Activated B cell treated with CpG ODN at 0.5 μM for 24 hours (primary cell): ENCODE measurements at places on chromosomes 2 and 18.

- DNase-seq: peak; percentile 61
Observed at GRCh38 chr2:98012561-98012991, 16.8 kb upstream of the TMEM131 start.

DNA sequence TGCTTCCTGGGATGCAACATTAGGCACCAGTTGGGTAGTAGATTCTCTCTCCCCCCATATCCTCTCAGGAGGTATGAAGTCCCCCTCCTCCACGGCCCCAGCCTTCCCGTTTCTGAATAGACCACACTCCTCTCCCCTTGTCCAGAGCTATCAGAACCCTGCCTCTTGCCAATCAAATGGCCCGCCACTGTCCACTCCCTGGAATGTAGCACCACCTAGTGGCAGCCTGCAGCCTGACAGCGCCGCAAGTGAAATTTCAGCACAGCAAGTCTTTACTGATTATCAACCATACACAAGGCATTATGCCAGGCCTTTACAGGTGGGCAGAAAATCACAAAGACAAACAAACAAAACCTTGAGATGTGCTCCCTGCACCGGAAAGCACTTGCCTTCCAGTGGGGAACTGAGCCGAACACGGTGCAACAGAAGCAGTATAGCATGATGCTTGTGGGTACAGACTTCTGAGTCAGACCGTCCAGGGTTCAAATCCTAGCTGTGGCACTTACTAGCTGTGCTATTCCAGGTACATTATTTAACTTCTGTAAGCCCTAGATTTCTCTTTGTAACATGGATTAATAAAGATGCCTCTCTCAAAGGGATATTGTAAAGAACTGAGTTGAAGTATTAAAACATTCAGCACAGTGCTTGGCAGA is 174.0 kb downstream of the SMAD2 start:
- peak; percentile 37 for DNase-seq

- peak; percentile 20 for DNase-seq
Observed at GRCh38 chr2:63048367-63049171, 2.1 kb upstream of the OTX1 start.

GRCh38 chr2:217973008-217973787 is 29.6 kb downstream of the TNS1 start:
- no peak for DNase-seq

- no peak for DNase-seq
Observed at GRCh38 chr18:75261430-75262223, 51.0 kb downstream of the TSHZ1 start.

DNA sequence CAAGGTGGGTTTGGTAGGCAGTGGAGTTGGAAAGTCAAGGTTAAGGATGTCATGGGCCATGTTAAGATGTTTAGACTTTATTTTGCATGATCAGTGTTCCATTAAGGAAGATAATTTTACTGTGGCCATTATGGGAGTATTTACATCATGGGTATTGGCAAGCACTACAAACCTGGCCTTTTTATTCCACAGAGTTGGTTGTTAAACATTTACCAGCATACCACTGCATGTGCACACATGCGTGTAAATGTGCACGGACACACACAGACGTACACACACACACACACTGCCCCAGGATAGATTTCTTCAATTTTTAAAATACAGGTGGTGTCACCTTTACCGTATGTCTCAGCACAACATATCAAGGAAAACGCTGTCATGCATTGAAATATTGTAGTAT is 51.4 kb upstream of the ITGA6 start:
- no peak for DNase-seq

GRCh38 chr2:28649481-28650265 is 102.0 kb upstream of the PPP1CB start:
- DNase-seq: no peak

DNA sequence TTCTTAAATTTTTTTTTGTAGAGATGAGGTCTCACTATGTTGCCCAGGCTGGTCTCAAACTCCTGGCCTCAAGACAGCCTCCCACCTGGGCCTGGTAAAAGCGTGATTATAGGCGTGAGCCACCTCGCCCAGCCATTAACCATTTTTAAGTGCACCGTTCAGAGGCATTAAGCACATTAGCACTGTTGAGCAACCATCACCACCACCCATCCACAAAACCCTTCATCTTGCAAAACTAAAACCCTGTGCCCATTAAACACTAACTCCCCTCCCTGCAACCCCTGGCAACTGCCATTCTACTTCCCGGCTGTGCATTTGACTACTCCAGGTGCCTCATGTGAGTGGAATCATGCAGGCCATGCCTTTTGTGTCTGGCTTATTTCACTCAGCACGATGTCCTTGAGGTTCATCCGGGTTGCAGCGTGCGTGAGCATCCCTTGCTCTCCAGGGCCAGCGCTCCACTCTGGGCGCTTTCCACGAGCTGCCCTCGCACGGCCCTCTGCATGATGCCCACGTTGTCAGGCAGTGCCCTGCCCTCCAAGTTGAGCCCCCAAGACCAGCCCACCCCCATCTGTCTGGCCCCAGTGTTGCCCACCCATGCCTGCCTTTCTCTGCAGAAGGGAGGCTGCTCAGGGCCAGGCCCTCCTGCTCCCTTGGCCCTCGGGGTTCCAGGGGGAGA is 63.0 kb upstream of the GLI2 start:
- no peak for DNase-seq

GRCh38 chr2:234670052-234670451 is 173.2 kb upstream of the ARL4C start:
- DNase-seq: no peak

DNA sequence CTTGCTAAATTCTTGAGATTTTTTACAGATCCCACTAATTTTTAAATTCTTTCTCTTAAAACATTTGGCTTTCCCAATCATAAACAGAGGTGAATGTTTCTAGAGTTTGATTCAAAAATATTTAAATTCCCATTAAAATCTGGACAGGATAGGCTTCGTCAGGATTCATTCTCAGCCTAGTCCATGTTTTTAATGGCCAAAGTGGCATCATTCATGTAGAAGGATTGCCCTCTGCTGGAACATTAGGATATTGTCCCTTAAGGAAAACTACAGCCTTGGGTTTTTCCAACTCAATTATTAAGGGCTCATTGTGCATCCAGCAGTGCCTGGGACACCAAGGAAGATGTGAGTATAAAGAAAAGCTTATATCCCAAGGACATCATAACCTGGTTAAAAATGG is 71.7 kb downstream of the TPGS2 start:
- DNase-seq: no peak

GRCh38 chr2:179524809-179525339 is 260.2 kb upstream of the SESTD1 start:
- DNase-seq: no peak

DNA sequence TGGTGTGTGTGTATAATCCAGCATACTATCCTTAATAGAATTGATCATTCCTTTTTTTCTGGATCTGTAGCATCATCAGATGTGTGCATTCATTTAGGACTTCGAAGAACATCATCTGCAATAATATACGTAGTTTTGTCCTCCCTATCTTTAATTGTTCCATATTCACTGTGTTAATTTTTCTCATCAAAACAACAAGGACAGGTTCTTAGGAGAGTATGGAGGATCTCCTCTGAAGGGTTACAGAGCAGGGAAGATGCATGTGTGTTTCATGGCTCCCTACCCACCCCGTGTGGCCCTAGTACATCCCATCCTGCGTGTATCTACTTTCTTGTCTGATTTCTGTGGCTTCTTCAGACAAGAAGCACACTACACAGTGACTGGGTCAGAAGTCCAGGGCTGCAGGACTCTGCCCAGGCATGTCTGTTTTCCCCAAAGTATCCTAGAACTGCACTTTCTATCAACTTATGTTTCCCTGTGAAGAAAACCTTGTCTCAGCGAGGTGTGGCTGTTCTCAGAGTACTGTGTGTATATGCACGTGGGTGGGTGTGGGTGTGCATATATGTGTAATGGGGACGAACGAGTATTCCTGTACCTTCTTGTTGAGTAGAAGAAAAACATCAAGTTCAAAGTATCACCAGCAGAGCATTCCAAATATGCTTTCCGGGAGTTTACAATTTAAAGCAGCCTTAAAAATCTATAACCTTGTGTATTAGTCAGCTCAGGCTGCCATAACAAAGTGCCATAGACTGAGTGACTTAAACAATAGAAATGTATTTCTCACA is 220.4 kb upstream of the FOSL2 start:
- DNase-seq: no peak
